ENCODE measurements at places on chromosomes 6 and 20.

DNA sequence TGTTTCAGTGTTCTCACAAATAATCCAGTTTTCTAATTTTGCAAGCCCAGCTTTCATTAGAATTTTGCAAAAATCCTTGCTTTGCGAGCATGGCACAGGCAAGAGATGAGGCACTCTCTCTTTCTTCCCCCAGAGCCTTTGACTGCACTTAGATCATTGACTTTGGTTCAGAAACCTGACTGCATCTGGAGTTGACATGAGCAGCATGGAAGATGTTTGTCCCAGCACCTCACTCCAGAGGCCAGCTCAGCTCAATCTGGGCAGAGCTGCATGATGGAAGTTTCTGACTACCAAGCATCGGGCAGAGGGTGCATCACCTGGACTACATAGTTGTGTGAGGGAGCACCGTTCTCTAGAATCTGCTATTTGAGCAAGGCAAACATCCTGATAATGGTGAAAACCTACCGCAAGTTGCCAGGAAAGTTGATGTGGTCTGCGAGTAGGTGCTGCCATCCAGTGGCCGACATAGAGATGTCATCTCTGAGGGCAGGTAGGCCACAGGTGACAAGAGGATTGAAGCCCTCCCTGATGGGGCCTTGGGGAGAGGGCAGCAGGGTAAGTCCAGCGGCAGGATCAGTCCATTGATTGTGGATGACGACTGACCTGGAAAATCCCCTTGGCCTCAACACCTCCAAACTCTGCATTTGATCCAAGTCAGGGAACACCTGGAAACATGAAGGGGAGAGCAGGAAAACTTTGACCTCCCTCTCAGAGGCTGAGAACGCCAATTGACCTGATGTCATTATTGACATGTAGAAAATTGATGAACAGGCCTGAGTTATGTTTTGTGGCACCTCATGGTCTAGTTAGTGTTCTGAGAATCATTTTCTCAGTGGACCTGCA is 3.8 kb upstream of the LPA start:
- DNase-seq, result peak; percentile 47

- DNase-seq, result no peak
Measured at GRCh38 chr6:145025488-145025887, 709.8 kb downstream of the EPM2A start.

- DNase-seq, result no peak
Measured at GRCh38 chr6:170289180-170289931, 1.5 kb downstream of the DLL1 start.

- DNase-seq, result no peak
Measured at GRCh38 chr6:68654134-68654533, 19.1 kb downstream of the ADGRB3 start.

DNA sequence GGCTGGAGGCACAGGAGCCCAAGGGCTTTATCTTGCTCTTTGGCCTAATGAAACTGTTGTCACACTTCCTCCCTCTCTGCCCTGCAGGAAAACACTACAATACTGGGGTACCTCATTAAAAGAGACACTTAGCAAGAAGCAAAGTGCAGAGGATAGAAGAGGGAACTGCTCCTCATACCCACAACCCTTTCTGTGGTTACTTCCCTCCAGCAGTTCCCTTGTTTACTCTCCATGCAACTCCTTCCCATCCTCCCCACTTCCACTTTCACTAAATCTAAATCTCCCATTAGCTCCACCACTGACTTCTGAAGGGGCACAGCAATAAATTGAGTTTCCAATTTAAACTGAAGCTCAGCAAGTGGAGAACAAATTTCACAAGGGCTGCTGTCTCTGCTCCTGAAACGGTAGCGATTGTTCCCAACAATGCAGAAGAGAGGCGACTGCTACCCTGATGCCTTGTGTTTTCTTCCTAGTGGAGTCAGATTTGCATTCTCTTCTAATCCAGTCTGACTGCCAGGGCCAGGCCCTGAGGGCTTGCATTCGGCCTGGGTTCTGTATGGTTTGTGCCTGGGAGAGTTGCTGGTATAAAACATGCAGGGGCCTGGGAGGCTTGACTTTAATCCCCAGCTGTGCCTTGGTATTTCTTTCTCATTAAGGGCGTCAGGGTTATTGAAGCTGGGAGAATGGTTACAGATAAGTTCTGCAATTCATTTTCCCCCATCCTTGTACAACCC is 454.7 kb downstream of the TFAP2B start:
- no peak for DNase-seq

DNA sequence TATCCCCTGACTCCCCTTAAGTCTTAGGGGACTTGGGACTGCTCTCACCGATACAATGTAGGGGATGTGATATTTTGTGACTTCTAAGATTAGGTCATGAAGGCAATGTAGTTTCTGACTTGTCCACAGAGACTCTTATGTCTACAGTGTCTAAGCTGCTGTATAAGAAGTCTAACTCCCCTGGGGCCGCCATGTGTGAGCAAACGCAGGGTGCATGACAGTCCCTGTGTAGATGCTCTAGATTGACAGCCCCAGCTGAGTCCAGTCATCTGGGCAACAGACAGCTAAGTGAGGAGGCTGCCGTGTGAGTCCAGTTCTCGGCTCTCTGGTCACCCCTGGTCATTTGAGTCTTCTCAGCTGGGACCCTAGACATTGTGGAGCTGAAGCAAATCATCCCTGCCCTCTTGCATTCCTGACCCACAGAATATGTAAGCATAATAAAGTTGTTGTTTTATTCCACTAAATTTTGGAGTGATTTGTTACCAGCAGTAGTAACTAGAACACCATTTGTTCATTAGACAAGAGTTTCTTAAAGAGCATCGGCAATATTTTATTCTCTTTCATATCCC is 743.3 kb upstream of the CHD6 start:
- DNase-seq, result no peak

DNA sequence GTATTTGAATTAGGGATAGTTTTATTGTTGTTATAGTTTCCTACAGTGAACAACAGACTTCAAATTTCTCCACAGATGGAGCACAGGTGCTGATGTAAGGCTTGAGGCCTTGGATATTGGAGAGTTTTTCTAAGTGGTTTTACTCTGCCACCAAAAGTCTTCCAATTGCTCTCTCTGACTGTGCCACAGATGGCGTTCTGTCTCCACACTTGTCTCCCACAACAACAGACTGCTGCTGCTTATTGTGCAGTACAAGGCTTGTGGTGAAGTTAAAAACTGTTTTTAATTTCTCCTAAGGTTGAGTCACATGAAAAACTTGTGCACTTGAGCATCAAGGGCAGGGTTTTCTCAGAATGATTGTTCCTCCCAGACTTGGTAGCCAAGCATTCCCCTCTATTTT is 460.9 kb upstream of the KHDRBS2 start:
- DNase-seq, result no peak

All from activated CD4-positive, alpha-beta T cell treated with anti-CD3 and anti-CD28 coated beads, Interleukin-2, amount 10 ng/mL, durations not matched to agents 7 days and 5 days (primary cell).